ENCODE measurements at places on chromosomes 11 and 22.

GRCh38 chr22:44623771-44624510, 78.1 kb upstream of the PRR5 start:
- H3K27me3 ChIP-seq: peaks cover 4% of the 10 kb centered on the region
- H3K27ac ChIP-seq: no peak overlapping the region
- no peak for DNase-seq
- H3K36me3 ChIP-seq: no peaks in the 10 kb centered on the region

DNA sequence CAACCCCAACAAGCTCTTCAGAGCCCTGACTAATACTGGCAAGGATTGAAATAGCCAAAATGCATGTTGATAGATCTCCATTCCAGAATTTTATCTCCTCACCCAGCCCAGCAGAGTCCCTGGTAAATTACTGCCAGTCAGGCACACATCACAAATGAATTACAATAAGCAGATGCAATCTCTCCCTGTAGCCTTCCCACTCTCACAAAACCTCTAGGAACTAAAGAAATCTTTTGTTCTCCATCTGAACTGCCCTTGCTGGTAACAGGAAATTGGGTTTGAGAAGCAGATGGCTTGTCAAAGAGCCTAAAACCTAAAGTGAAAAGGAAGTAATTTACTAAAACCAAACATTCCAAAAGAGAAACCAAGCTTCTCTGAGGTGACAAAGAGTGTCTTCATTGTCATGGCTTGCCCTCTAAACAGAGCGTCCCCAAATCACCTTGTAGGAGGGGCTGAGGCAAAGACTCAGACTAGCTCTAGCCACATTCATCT, 59.5 kb downstream of the FAM168A start:
- H3K27ac ChIP-seq: no peak overlapping the region
- no peak overlapping the region for H3K4me3 ChIP-seq
- DNase-seq: no peak

DNA sequence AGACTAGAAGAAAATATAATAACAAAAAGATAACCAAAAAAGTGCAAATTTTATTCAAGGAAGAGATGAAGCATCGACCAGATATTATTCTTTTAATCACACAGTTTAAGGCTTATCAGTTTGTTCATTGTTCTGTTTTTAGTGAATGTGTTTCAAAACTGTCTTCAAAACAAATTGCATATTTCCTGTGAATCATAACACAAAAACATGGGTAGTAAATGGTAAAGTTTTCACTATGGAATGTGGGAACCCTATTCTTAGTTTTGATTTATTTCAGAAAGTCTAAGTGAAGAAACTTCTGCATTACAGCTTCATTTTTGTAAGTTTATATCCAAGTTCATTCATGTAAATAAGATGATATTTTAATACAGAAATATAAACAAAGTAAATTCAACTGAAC, 207.6 kb upstream of the LUZP2 start:
- no peaks in the 10 kb centered on the region for H3K36me3 ChIP-seq
- H3K4me3 ChIP-seq: no peak overlapping the region
- H3K4me1 ChIP-seq: no peaks in the 10 kb centered on the region
- no peak overlapping the region for H3K27ac ChIP-seq

GRCh38 chr11:134558258-134558835, 146.3 kb upstream of the B3GAT1 start:
- H3K36me3 ChIP-seq: no peaks in the 10 kb centered on the region
- no peak overlapping the region for H3K27ac ChIP-seq

- H3K4me3 ChIP-seq: no peak overlapping the region
- H3K36me3 ChIP-seq: no peaks in the 10 kb centered on the region
- DNase-seq: no peak
- H3K4me1 ChIP-seq: no peaks in the 10 kb centered on the region
- H3K27ac ChIP-seq: no peak overlapping the region
Observed at GRCh38 chr22:43554694-43555365, 143.0 kb downstream of the MPPED1 start.

GRCh38 chr11:11718511-11718910, 96.7 kb upstream of the GALNT18 start:
- no peaks in the 10 kb centered on the region for H3K27me3 ChIP-seq
- no peaks in the 10 kb centered on the region for H3K36me3 ChIP-seq
- no peak for DNase-seq
- no peak overlapping the region for H3K4me3 ChIP-seq

- H3K4me1 ChIP-seq: no peaks in the 10 kb centered on the region
- H3K4me3 ChIP-seq: no peak overlapping the region
- DNase-seq: no peak
- no peaks in the 10 kb centered on the region for H3K27me3 ChIP-seq
- H3K27ac ChIP-seq: no peak overlapping the region
Observed at GRCh38 chr22:45831394-45831793, 145.6 kb downstream of the WNT7B start.

All from body of pancreas (tissue), 4 donors.